ENCODE measurements at places on chromosomes 2 and 18.

DNA sequence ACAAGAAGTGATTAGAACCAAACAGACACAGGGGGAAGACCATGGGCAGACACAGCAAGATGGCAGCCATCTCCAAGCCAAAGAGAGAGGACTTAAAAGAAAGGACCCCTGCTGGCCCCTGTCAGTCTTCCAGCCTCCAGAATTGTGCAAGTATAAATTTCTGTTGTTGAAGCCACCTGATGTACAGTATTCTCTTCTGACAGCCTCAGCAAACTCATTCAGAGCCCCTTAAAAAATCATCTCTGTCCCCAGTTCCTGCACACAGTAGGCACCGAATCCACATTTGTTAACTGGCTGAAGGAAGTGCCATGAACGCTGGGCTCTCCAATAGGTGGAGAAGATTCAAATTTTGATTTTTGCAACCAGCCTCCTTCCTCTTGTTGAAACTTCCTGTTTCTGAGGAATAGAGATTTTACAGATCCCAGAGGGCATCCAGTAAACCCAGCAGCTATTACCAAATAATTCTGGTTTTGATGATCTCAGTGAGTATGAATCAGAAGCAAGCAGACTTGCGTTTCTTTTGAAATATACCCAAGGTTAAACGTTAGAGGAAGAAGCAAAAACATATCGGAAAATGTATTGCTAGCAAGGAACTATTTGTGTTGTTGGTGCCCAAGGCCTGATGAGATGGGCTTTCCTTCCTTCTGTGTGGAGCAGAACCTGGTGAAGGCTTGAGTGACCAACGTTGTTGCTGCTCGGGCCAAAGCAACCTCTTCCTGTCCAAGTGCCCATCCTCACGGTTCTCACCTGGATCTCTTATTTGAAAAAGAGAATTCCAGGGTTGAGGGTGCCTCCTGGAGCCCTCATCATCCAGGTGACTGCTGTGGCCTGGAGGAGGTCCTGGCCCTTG is 47.7 kb upstream of the PLB1 start:
- DNase-seq = no peak

GRCh38 chr2:203928849-203929248 is 7.7 kb upstream of the ICOS start:
- no peak for DNase-seq

DNA sequence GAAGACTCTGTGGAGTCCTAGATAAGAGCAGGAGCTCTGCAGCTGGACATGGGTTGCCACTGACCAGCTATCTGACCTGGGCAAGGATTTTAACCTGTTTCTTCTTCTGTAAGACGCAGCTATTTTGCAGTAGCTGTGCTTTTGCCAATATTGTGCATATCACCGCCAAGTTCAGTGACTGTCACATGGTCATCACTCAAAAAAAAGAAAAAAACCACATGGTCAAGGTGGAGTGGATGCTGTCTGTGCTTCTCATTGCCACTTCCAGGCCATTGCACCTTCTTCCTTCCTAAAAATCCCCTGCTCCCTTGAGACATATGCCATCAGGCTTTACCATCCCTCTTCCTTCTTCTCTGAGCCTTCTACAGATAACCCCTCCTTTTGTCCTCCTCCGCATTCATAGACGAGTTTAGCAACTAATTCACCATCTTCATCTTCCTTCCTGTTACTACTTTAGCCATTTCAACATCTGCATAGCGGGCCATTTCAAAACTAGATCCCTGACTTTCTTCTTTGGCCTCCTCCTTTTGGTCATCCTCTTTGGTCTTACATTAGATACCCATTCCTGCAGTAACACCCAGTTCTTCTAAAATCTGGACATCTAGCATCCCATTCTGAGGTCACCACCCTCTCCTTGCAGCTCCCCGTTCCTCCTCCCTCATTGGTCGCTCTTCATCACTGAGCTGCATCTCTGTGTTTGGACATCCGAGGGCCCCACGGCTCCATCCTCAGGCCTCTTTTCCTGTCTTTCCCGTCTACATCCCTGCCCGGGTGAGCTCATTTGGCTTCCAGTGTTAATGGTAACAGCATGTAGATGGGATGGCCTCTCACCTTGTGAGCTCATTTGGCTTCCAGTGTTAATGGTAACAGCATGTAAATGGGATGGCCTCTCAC is 17.8 kb downstream of the RNF144A start:
- DNase-seq = no peak

- no peak for DNase-seq
Measured at GRCh38 chr2:11077411-11077810, 77.9 kb upstream of the SLC66A3 start.

DNA sequence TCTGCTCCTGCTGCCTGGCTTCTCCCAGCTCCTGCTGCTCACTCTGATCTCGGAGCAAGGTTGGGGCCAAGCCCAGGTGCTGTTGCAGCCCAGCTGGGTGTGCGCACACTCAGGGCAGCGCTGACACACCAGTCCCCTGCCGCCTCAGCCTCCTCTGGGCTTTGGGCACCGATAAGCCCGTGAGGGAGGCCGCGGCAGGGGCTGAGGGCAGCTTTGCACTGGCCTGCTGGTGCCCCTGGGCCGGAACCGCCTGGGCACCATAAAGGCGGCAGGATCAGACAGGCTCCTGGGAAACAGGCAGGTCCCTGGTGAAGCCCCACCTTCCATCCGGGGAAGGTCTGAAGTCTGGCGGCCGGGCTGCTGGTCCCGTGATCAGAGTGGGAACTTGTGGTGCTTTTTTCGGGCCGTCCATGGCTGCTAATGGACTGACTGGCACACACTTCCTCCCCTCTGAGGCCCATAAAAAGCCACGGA is 14.1 kb upstream of the EML6 start:
- no peak for DNase-seq
